Daoy (cell line): ENCODE measurements at places on chromosomes 3 and 15. TPM values are rescaled to one million over a fixed set of nuclear protein-coding genes. Genes with fewer than 3 reads are reported as not detected.

The MGLL gene
- 32.1 and 37.1 TPM in 2 replicates for total RNA-seq

The ADAMTS17 gene
- 0.39 and 5.1 TPM in 2 replicates for total RNA-seq

The DNAJA4 gene
- total RNA-seq = 1.6 TPM in 1 of 2 replicates, not detected in the other

The CP gene
- not detected in 2 replicates for total RNA-seq

The CPNE4 gene
- not detected in 2 replicates for total RNA-seq

The TMEM62 gene
- total RNA-seq = 10.1 and 18.6 TPM in 2 replicates

The LRRC15 gene
- total RNA-seq = 2.0 and 2.9 TPM in 2 replicates

The SAMD7 gene
- not detected in 2 replicates for total RNA-seq

The ITGA11 gene
- total RNA-seq = 6.4 and 11.4 TPM in 2 replicates

The GMNC gene
- not detected in 2 replicates for total RNA-seq

The TIMP4 gene
- total RNA-seq = 1.7 and 2.2 TPM in 2 replicates

The POTEB gene
- not detected in 2 replicates for total RNA-seq

The RBP2 gene
- total RNA-seq = not detected in 2 replicates

The CYP11A1 gene
- total RNA-seq = 0.06 and 0.12 TPM in 2 replicates

The CHAC1 gene
- 4.4 and 4.9 TPM in 2 replicates for total RNA-seq

The CYP1A2 gene
- total RNA-seq = not detected in 2 replicates

The CD86 gene
- total RNA-seq = 0.15 and 0.29 TPM in 2 replicates

The FBXO40 gene
- total RNA-seq = not detected in 2 replicates

The CPNE9 gene
- not detected in 2 replicates for total RNA-seq

The MLF1 gene
- total RNA-seq = 34.9 and 70.0 TPM in 2 replicates

The CCR9 gene
- not detected in 2 replicates for total RNA-seq

The CIB1 gene
- total RNA-seq = 25.5 and 39.3 TPM in 2 replicates

The LDHAL6B gene
- not detected in 2 replicates for total RNA-seq

The NLGN1 gene
- total RNA-seq = 6.0 and 12.1 TPM in 2 replicates

The ZDHHC23 gene
- 6.0 and 9.2 TPM in 2 replicates for total RNA-seq

The ATP8B4 gene
- not detected in 2 replicates for total RNA-seq

The RYR3 gene
- 0.74 and 4.7 TPM in 2 replicates for total RNA-seq

The CRYGS gene
- 0.51 and 2.6 TPM in 2 replicates for total RNA-seq

The SMAD6 gene
- total RNA-seq = 9.0 and 12.2 TPM in 2 replicates

The SEMA7A gene
- 36.2 and 48.3 TPM in 2 replicates for total RNA-seq

The CAPN3 gene
- 0.06 TPM in 1 of 2 replicates, not detected in the other for total RNA-seq

The PROS1 gene
- total RNA-seq = 5.9 and 8.3 TPM in 2 replicates

The MNS1 gene
- total RNA-seq = 10.4 and 12.3 TPM in 2 replicates

The CHL1 gene
- total RNA-seq = not detected in 2 replicates

The RARRES1 gene
- total RNA-seq = not detected in 2 replicates
